ENCODE measurements at places on chromosomes 7 and 10.

- DNase-seq, result no peak
Measured at GRCh38 chr10:5959581-5960069, 17.7 kb downstream of the IL15RA start.

GRCh38 chr7:104093127-104093526, 103.7 kb upstream of the RELN start:
- no peak for DNase-seq

DNA sequence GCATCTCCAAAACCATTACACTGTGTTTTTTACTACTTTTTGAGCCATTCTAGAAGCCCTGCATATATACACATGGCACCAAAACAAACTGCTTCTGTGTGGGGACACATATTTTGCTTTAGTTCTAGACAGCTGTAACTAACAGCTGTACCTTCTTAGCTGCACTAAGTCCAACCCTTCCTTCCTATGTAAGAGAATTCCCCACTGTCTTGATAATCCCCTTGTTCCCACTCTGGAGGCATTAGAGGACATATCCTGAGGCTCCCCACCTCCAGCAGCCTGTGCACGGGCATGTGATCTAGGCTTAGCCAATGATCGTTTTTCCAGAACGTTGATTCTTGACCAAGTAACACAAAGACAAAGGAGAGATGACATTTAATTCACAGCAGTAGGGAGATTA, 13.3 kb upstream of the CDK13 start:
- DNase-seq, result no peak

GRCh38 chr10:121921238-121921931, 6.4 kb downstream of the ATE1 start:
- DNase-seq, result no peak

DNA sequence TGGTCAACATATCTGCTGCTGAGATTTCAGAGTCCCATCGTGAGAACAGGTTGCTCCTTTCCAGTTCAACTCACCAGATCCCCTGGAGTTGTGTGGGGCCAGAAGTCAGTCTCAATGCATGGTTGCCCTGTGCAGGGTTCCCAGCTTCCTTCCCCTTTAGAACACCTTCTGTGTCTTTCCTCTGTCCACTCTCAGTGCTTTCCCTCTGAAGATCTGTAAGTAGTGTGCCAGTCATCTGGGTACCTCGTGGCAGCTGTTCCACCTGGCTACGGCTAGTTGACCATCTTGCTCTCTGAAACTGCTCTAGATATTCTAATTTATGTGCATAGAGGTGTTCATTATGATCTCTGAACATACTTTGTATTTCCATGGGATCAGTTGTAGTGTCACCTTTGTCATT, 36.1 kb upstream of the PRSS37 start:
- no peak for DNase-seq

Measured in NCI-H187 (cell line).